Breast epithelium (tissue), 4 donors: ENCODE measurements at places on chromosomes 5 and 9.

DNA sequence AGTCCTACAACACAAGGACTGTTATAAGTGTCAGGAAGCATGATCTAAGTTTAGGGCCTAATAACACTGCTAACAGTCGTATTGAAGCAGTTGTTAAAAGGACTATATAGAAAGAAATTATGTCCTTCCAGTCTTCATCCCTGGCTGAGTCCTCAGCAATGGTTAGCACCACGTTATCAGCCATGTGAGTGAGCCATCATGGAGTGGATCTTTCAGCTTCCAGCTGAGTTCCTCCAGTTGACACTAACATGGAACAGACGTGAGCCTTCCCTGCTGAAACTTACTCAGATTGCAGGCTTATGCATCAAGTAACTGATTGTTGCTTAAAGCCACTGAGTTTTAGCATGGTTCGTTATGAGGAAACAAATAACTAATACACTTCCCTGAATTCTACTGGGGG lies 21.5 kb upstream of the GPBP1 start:
- DNase-seq: no peak

- no peak for DNase-seq
Observed at GRCh38 chr5:146662229-146662628, 146.2 kb upstream of the GPR151 start.

DNA sequence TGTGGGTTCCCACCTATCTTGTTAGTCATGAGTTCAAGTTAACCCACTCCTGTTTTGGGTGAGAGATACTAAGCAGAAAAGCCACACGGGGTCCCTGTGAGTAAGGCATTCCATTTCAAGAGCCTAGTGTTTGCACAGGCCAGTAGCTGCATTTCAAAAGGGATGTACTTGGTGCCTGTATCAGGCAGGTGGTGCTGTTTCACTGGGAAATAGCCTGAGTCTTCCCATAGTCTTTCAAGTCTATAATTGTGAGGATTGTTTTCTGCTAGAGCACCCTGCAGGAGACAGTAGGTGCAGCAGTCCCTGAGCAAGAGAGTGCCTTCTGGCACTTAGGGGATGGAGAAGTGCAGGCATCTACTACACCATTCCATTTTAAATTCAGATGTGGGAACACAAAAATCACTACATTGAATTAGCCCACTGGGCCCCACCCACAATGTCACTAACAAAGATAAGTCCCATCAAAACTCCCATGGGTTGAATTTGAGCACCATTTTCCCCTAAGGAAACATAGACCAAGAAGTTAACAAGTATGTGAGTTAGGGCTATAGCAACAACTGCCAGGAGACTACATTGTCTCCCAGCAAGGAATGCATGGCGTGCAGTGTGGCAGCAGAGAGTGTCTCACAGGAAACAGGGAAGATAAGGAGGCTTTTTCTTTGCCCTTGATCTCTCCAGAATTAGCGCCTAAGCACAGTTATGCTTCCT lies 263.2 kb downstream of the COX7C start:
- DNase-seq: no peak

DNA sequence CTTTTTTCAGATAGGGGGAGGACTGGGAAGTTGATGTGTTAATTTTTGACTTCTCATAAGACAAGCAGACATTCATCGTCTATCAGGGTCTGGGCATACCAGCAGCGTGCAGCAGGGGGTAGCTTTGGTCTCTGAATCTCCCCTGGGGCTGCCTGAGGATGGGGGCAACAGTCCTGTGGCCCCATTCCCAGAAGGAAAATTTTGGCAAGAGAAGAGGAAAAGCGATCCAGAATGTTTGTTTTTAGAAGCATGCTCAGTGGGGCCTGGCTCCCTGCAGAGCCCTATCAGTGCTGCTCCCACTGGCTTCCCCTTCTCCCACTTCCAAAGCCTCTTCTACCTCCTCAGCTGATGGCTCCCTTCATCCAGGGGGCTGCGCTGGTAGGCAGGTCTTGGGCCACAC lies 194.8 kb upstream of the IL12B start:
- DNase-seq: no peak
